ENCODE measurements at places on chromosomes 1 and 21.

GRCh38 chr21:45636459-45636858 is 7.1 kb upstream of the PCBP3 start:
- DNase-seq, result no peak

- peak; percentile 19 for DNase-seq
Measured at GRCh38 chr1:8314346-8315280, 3.3 kb upstream of the SLC45A1 start.

DNA sequence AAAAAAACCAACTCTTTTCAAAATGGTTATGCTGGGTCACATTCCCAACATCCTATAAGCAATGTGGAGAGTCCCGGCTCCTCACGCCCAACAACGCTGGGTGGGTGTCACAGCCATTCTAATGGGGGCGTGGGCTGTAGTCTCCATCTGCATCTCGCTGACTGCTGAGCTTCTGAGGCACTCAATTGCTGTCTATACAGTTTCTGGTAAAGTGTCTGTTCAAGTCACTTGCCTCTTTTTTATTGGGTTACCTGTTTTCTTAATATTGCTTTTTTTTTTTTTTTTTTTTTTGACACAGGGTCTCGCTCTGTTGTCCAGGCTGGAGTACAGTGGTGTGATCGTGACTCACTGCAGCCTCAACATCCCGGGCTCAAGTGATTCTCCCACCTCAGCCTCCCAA is 54.8 kb downstream of the GNB1 start:
- no peak for DNase-seq

DNA sequence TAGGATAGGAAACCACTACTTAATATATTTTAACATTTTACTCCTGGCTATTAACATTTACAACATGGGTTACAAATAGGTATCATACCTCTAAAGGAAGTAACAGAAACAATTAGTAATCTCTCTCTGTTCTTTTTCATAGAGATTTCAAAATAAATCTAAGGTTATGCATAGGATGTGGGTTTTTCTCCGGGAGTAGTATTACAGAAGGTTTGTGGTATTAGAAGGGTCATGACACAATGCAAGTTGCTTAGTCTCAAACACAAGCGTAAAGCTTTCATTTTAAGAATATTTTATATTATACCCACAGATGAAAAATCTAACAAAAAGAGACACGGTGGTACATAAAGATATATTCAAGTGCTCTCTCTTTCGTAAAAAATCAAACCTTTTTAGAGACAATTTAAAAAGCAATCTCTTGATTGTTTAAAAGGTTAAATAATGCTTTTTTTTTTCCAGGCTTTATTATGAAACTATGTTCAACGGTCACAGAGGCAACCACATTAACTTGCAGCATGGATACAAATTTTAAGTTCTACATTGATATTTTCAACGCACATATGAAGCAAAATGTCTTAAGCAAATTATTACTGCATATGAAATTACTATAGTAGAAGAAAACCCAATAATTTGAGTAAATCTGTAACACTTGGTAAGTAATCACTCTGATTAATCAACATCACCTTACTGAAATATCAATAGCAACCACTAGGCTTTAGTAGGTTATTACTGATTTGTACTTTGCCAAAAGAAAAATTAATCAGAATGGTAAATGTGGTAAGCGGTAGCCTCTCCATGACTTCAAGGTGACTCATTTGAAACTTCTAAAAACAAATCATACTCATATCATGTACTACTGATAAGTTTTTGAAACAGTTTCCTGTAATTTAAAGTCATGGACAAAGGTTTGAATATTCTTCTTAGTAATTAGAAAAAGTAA is 97.4 kb upstream of the GFI1 start:
- no peak for DNase-seq

DNA sequence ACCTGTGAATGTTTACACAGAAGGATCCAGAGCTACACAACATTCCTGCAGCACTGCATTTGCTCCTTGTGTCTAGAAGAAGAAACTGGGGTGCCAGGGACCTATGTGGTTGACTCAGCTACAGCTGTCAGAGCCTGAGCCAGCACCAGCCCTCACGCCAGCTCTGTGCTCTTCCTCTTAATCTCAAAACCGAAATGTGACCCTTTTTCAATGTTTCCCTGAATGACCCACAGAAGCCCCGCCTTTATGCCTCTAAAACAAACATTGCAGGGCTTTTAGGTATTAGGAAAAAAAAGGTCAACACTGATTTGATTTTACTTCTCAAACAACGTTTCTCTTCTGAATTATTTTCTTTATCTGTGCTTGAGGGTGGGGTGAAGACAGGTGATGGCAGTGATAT is 260.5 kb downstream of the DYRK1A start:
- no peak for DNase-seq

GRCh38 chr1:107727866-107728265 is 237.1 kb downstream of the VAV3 start:
- DNase-seq, result no peak

DNA sequence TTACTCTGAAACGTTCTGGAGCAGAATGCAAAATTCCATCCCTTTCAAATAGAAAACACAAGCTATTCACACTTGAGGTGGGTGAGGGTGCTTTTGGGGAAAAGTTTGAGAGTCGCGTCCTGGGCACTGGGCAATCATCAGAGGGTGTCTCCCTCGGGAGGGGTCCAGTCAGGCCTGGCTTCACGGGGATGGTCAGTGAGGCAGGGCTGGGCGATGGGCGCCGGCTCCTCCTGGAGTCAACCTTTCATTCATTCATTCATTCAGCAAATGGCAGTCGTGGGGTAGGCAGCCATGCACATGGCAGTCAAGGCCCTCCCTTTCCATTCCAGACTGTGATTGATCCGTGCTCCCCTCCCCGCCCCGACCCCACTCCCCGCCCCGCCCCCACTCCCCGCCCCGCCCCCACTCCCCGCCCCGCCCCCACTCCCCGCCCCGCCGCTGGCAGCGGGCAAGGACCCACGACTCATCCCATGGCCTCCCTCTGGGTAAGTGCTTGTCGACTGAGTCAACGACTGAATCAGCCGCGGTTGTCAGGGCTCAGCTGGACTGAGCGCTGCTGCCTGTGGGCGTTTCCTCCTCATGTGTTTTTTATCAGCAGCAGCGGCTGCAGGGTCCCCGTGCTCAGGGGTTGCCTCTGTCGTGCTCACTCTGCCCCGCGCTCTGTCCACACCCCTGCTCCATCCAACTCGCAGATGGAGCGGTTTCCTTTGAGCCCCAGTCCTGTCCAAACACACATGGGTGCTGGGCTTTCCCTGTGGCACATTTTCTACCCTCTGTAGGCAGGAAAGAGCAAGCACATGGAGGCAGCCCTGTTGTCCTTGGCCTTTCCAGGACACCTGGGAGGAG is 12.5 kb upstream of the SPSB1 start:
- peak; percentile 42 for DNase-seq

- no peak for DNase-seq
Measured at GRCh38 chr1:67393240-67393639, 37.0 kb downstream of the SERBP1 start.

- no peak for DNase-seq
Measured at GRCh38 chr1:185528084-185528676, 206.0 kb upstream of the HMCN1 start.

GRCh38 chr1:200240656-200241055 is 169.2 kb downstream of the ZNF281 start:
- DNase-seq, result no peak

- no peak for DNase-seq
Measured at GRCh38 chr1:15717418-15718125, 18.5 kb upstream of the SLC25A34 start.

GRCh38 chr1:205631768-205632668 is at the start of gene ELK4:
TSS of gene ELK4 (minus strand) at chr1:205632011. CDS start at chr1:205623882, 8,129 bp downstream.
- DNase-seq, result peak; percentile 99

DNA sequence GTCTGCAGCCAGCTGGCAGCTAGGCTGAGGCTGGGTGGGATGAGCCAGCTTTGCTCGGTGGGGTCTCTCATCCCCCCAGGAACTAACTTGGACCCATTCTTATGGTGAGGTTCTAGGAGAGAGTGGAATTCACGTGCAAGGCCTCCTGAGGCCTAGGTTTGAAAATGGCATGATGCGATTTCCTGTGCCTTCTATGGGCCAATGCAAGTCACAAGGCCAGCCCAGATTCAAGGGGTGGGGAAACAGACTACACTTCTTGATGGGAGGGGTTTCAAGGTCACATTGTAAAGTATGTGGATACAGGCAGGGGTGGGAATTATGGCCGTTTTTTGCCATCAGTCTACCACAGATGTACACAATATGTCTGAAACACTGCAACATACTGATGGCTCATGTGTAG is 48.3 kb downstream of the HTR6 start:
- no peak for DNase-seq

DNA sequence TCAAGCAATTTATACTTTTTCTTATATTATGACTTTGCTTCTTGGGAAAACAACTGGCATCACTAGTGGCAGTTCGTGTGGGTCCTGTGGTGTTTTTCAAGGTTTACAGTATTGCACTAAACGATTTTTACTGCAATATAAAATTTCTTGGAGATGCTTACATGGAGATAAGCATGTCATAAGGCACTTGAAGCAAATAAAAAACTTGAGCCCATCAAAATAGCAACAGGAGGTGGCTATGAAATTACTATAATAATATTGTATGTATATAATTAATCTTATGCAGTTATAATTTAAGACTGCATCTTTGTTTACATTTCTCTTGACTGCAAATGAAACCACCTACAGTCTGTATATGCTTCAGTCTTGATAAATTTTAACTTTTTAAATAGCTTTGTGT is 29.3 kb upstream of the CHAF1B start:
- no peak for DNase-seq

DNA sequence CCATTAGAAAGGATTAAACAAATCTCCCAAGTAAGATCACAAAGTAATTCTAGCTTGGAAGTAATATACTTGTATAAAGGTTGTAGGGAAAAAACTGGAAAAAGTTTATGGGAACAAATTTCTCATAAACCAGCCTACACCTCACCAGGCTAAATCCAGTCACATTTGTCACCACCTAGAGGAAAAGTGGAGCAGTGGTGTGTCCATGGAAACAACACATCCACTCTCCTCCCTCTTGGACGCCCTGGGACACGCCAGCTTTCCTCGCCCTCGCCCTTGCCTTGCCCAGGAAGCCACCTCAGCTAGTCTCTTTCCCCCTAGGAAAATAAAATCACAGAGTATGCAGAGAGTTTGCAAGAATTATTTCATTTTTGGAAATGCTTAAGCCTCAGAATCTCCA is 2.2 kb downstream of the PALMD start:
- DNase-seq, result no peak

DNA sequence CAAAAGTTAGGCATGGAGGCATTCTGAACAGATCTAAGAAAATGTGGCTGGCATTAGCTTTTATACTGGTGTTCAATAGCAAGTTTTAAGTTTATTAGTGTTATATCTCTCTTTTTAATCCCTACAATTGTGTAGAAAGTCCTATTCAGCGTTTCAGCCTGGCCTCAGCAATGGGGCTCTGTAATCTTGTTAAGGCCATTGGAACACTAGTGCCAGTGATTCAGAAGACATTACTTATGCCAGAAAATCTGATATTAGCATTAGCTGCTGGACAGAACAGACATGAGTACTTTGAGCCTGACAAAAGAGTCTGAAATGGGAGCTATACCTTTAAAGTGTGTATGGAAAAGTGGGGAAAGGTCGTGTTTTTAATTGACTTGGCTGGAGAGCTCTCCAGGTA is 167.0 kb downstream of the NEGR1 start:
- DNase-seq, result no peak

- peak; percentile 36 for DNase-seq
Measured at GRCh38 chr1:203512848-203513584, 19.1 kb downstream of the OPTC start.

GRCh38 chr1:212955098-212955497 is 4.8 kb downstream of the VASH2 start:
- no peak for DNase-seq

GRCh38 chr1:85240174-85240601 is 19.3 kb downstream of the C1orf52 start:
- DNase-seq, result no peak

DNA sequence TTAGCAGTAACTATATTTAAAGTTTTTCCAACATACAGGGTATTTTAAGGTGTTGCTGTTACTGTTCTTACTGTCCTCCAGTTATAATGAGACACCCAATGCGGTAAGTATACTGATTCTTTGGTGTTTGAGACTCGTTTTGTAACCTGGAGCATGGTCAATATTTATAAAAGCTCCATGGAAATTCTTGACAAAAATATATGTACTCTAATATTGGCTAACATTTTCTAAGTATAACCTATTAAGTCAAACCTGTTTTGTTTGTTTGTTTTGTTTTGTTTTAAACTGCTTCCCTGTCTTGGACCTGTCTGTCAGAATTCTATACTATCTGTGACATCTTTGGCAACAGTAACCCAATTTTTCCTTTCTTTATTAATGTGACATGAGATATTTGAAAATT is 15.9 kb upstream of the CAP1 start:
- DNase-seq, result no peak

GRCh38 chr1:16338961-16339360 is 13.3 kb downstream of the FBXO42 start:
- DNase-seq, result no peak

DNA sequence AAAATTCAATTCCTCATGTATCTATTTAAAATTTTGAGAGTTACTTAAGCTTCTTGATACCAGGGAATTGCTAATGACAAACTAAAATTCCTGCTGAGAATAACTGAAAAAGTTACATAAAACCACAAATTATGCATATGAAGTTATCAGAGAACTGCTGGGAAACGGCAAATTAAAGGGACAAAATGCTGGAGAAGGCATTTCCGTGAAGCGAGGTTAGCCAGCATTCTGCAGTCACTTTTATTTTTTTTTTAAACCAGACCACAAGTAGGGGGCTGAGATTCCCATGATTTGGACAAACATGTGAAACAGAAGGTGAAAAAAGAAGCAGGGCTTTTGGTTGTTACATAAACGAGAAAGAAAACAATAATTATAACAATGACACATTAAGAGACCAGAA is 737.6 kb upstream of the CHRM3 start:
- DNase-seq, result no peak

DNA sequence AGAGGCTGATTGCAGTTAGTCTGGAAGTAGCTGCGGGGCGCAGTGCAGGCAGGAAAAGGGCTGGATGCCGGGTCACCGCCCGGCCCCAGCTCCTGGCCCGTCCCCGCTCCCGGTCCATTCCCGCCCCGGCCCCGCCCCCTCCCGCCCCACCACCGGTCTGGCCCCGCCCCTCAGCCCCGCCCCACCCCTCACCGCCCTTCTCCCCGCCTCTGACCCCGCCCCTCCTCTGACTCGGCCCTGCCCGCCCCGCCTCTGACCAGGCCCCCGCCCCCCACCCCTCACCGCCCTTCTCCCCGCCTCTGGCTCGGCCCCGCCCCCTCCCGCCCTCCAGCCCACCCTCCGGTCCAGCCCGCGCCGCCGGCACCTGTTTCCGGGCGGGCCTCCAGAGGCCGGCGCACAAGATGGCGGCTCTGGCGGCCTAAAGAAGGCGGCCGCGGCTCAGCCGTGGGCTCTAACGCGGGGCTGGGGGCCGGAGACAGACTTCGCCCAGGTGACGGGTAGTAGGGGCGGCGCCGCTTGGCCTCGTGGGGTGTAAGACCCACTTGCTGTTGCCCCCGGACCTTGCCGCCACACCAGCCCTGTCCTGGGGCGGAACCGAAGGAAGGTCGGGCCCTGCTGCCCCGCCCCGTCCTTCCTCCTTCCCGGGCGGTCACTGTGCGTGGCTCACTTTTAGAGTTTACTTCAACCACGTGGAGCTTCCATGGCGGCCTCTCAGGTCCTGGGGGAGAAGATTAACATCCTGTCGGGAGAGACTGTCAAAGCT is at the start of gene UBIAD1:
Gene UBIAD1 (plus strand): TSS at position 367 of the 763 bp plus-strand sequence. CDS start 334 bp downstream, at position 701.
- peak; percentile 81 for DNase-seq

Measured in activated CD4-positive, alpha-beta T cell treated with anti-CD3 and anti-CD28 coated beads for 24 hours (primary cell).